ENCODE measurements at places on chromosomes 2 and 18. TPM values are rescaled to one million over a fixed set of nuclear protein-coding genes. Genes with fewer than 3 reads are reported as not detected.

The SERPINB7 gene
- total RNA-seq = not detected

- no peak for DNase-seq
- H3K36me3 ChIP-seq = no peaks in the 10 kb centered on the region
- H3K4me1 ChIP-seq = no peaks in the 10 kb centered on the region
- no peak overlapping the region for H3K27ac ChIP-seq
- H3K27me3 ChIP-seq = no peaks in the 10 kb centered on the region
- no peak overlapping the region for H3K4me3 ChIP-seq
These were observed 97.2 kb downstream of the ARL4C start for GRCh38 chr2:234399451-234400246.

The NLRC4 gene
- 3.1 TPM for total RNA-seq

- H3K27me3 ChIP-seq = no peaks in the 10 kb centered on the region
- no peak overlapping the region for H3K27ac ChIP-seq
- no peak for DNase-seq
- H3K4me3 ChIP-seq = no peak overlapping the region
- H3K4me1 ChIP-seq = no peaks in the 10 kb centered on the region
- no peaks in the 10 kb centered on the region for H3K36me3 ChIP-seq
These were observed 139.0 kb downstream of the CELF4 start for GRCh38 chr18:37426586-37426985.

DNA sequence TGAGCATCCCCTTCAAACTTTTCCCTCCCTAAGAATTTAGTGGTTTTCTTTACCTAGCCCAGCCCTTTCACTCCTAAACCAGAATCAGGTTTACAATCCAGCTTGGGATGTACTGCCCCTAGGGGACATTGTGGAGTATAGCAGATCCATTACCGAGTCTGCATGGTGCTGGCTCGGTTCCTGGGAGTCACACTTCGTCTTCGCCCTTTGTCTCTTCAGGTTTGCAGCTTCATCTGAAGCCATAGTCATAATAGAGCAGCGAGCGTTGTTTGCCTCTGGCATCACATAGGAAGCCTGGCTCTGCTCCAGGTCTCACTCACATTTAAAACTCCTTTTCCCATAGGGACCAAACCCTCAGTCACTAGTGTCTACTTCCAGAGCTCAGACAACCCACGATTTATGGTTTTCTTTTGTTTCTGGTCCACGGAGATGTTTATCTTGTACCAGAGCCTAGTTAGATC lies 16.8 kb upstream of the LYPD6 start:
- no peak for DNase-seq
- H3K4me1 ChIP-seq = no peaks in the 10 kb centered on the region
- H3K4me3 ChIP-seq = no peak overlapping the region
- H3K36me3 ChIP-seq = no peaks in the 10 kb centered on the region
- H3K27ac ChIP-seq = no peak overlapping the region

- H3K4me1 ChIP-seq = peaks cover 3% of the 10 kb centered on the region
- no peak overlapping the region for H3K4me3 ChIP-seq
- no peaks in the 10 kb centered on the region for H3K27me3 ChIP-seq
- DNase-seq = no peak
- no peaks in the 10 kb centered on the region for H3K36me3 ChIP-seq
- no peak overlapping the region for H3K27ac ChIP-seq
These were observed 71.4 kb upstream of the GLS start for GRCh38 chr2:190809139-190809764.

DNA sequence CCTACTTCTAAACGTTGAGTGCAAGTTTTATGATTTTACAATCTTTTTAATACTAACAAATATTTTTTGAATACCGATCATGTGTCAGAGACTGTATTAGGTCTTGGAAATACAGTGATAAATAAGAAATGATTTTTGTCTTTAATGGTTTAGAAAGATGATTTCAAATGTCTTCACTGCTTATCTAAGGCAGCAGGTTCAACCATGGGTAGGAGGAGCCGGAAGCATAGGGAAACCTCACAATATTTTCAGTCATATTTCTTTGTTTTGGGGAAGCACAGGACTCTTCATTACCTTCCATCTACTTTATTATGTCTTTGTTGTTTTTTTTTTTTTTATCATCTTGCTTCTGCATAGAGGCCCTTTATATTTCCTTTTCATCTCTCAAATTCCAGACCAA lies 165.2 kb upstream of the EPC2 start:
- DNase-seq = no peak
- no peak overlapping the region for H3K27ac ChIP-seq
- no peaks in the 10 kb centered on the region for H3K27me3 ChIP-seq
- no peaks in the 10 kb centered on the region for H3K4me1 ChIP-seq
- no peak overlapping the region for H3K4me3 ChIP-seq

GRCh38 chr2:160582490-160583145 lies 89.0 kb upstream of the RBMS1 start:
- DNase-seq = no peak
- H3K4me1 ChIP-seq = peaks cover 41% of the 10 kb centered on the region
- no peaks in the 10 kb centered on the region for H3K36me3 ChIP-seq
